ENCODE measurements at places on chromosomes 13 and 19. TPM values are rescaled to one million over a fixed set of nuclear protein-coding genes. Genes with fewer than 3 reads are reported as not detected.

Gene CCNA1
- total RNA-seq = 1.5 TPM

Gene CYSLTR2
- total RNA-seq = 0.75 TPM

Gene ZNF829
- 5.3 TPM for total RNA-seq

Gene FAM216B
- total RNA-seq = not detected

Gene ZNF266
- total RNA-seq = 28.2 TPM

Measured in activated T-helper 1 cell treated with anti-CD3 and anti-CD28 coated beads, Interleukin-12 subunit alpha, Interleukin-12 subunit beta, Interleukin-2, Interleukin-4 antibody, amounts not matched to agents 30 ng/mL and 10 ng/mL and 1 ng/mL, durations not matched to agents 14 hours and 24 hours and 36 hours (primary cell).